ENCODE measurements at places on chromosomes 5 and 9.

DNA sequence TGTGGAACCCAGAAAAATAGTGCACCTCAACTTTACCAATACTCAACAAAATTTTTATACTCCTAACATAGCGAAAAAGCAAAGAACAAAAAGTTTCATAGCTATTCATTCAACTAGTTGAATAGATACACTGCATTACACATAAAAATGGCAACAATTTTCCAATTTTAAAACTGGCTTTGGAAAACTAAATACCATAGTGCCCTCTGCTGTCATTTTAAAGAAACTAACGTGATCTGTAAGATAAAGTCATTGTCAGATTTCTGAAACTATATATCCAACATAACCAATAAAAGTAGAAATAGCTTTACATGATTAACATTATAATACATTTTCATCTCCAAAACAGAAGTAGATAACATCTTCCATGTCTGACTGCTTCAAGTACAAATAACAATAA is 31.6 kb downstream of the DTWD2 start:
- DNase-seq: no peak

GRCh38 chr9:85130260-85130659 is 460.7 kb downstream of the NTRK2 start:
- DNase-seq: no peak

- no peak for DNase-seq
These were observed 79.6 kb downstream of the SNCAIP start for GRCh38 chr5:122391621-122392020.

GRCh38 chr5:138354926-138355378 is 2.5 kb downstream of the KDM3B start:
- DNase-seq: peak; percentile 79

- no peak for DNase-seq
These were observed 110.2 kb upstream of the HAND1 start for GRCh38 chr5:154588091-154588774.

DNA sequence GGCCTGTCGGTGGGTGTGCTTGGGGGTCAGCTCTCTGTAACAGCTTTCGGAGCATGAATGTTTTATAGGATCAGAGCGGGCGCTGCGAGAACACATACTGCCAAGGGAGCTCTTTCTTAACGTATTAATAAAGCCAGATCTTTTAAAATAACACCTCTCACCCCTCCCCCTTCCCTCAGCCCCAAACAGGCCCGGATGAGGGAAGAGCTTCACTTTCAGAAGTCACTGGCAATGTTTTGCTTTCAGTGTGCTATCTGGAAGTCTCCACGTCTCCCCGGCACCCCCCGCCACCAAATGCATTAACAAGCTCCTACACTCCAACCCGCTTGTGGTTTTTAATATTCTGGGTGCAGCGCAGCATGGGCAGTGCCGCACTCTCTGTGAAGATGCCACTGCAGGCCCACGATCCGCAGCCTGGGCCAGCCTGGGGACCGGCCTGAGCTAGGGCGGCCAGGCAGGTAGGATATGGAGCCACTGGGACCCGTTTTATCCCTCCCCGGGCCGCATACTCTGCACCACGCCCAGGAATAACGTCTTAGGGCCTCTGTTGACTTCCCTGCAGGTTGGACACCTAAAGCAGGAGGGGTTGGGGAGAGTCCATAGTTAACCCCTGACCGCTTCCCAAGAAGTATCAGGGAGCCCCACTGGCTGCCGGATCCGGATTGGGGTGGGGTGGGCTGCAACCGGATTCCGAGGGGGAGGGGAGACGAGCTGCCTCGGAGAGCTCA is 12.6 kb downstream of the NR2F1 start:
- DNase-seq: no peak
